ENCODE measurements at places on chromosomes 6 and 20. TPM values are rescaled to one million over a fixed set of nuclear protein-coding genes. Genes with fewer than 3 reads are reported as not detected.

DNA sequence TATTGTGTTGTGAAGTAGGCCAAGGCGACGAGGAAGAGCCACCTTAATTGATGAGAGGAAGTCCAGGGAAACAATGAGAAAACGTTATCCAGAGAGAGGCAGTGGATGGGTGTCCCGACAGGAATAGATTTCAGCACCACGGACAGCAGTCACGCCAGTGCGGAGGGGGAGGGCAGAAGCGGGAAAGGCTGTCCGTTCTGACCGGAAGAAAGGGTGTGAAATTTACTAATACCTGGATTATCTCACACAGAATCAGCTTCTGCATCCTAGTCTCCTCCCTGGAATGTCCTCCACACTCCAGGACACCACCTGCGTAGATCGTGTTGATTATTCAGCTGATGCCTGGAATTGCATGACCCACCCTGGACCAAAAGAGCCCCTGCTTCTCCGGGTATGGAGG, 7.4 kb upstream of the BPIFA3 start:
- DNase-seq = no peak

DNA sequence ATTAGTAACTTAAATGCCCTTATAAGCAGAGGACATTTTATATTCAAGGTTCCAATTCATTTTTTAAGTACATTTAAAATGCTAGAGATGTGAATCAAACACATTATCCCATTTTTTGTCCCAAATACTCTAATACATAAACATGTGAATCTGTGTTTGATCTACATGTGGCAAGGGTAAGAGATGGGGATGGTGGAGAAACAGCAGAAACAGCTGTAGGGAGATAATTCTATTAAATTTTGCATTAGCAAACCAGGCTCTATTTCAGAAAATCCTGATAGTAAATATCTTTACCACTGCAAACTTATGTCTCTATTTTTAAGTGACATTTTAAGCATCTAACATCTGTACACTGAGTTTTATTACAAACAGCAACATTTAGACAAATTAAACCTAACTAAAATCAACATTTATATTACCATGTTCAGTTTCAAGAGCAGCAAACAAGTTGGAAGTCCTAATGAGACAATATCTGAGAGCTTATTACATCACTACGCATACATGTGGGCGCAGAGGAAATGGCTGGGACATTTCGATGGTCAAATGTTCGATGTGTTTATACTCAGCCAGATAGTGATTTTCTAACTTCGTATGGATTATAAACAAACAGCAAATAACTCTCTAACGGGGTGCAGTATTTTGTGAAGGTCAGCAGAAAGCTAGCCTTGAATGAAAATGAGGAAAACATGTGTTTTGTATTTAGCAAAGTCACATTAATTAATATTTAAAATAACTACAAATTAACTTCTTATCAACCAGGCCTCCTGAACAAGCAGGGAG, 165.1 kb downstream of the GJA1 start:
- no peak for DNase-seq

The BMP2 gene
- total RNA-seq = 54.9 TPM

GRCh38 chr6:137883400-137884148, 16.5 kb downstream of the TNFAIP3 start:
- DNase-seq = no peak

DNA sequence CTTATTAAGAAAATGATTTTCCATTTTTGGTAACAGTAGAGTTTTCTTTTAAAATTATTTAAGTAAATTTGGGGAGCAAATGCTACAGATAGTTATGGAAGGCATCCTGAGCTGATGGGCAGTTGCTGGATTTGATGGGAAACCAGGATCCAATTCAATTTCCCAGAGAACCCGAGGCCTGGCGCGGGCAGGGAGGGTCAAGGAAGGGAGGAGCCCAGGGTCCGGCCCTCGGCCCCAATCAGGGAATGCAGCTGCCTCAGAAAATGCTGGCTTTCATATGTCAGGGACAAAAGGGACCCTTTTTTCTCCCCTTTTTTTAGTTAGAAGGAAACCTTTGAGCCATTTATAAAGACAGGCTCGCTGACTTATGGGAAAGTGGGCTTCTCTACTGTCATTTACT, 42.1 kb downstream of the CTCFL start:
- no peak for DNase-seq

- no peak for DNase-seq
Measured at GRCh38 chr6:27531772-27532459, 59.0 kb upstream of the ZNF184 start.

- no peak for DNase-seq
Measured at GRCh38 chr6:24744911-24745310, 26.0 kb upstream of the C6orf62 start.

The SLC16A10 gene
- 0.63 TPM for total RNA-seq

The MUC22 gene
- total RNA-seq = 0.06 TPM

DNA sequence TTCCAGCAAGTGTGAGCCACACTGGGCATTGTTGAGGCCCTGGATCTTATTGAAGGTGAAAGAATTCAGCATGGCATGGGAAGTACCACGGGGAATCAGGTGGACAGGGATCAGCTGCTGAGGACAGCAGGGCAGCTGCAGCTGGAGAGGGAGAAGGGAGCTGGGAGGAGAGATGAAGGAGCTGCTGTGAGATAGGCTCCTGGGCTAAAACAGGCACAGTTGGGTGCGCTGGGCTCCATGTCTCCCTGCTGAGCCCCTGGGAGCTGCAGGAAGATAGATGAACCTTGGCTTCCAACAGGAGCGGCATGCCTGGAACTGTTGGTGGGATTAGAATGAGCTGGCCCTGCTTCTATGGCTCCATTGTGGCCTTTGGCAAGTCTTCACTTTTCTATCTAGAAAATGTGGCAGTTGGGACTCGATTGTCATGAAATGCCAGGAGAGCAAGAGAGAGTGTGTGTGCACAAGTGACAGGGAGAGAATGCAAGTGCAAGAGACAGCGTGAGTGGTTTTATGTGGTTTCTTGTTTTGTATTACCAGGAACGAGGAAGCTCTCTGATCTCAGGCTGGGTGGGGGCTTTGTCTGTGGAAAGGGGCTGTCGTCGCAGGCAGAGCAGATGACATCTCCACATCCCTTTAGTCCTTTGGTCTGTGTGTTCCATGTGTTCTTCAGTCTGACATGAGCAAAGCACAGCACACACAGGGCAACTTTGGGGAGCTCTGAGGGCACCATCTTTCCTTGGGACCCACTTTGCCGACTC, 20.4 kb downstream of the SNPH start:
- no peak for DNase-seq

- DNase-seq = no peak
Measured at GRCh38 chr20:63005862-63006539, 763 bp downstream of the BHLHE23 start.

- no peak for DNase-seq
Measured at GRCh38 chr6:113127786-113128419, 729.2 kb upstream of the MARCKS start.

The SMLR1 gene
- not detected for total RNA-seq

DNA sequence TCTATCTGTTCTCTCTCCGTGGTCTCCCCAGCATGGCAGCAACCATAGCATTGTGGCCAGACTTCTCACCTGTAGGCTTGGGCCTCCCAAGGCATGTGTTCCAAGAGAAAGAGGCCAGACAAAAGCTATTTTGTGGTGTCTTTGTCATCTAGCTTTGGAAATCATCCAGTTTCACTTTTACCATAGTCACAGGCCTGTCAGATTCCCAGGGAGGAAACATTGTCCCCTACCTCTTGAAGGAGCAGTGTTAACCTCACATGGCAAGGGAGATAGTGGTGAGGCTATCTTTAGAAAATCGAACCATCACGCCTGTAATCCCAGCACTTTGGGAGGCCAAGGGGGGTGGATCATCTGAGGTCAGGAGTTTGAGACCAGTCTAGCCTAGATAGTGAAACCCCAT, 42.3 kb upstream of the RALGAPA2 start:
- DNase-seq = no peak

DNA sequence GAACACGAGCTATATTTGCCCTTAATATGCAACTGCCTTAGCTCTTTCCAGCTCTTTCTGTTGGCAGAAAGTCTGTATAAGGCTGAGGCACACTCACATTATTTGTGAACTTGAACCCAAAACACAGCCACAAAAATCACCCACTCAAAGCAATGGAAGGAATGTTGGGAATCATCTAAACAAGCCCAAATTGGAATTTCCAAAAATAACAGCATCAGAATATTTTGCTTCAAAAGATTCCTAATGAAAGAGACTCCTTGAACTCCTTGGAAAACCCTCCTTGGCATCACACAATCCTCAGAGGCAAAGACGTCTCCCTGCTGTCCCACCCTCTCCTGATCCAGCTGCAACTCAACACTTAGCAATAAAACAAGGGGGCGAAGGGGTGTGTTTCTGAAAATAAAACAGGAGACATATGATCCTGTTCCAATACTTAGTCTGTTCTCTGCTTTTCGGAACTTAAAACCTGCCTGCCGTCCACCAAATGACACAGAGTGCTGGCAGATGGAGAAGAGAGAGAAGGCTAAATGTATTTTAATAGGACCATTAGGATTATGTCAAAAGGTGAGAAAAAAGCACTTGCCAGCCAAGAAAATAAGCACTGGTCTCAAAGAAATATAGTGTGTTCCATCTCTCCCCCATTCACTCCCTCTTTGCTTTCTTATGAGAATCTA, 320.7 kb upstream of the JARID2 start:
- DNase-seq = no peak

The CRIP3 gene
- not detected for total RNA-seq

DNA sequence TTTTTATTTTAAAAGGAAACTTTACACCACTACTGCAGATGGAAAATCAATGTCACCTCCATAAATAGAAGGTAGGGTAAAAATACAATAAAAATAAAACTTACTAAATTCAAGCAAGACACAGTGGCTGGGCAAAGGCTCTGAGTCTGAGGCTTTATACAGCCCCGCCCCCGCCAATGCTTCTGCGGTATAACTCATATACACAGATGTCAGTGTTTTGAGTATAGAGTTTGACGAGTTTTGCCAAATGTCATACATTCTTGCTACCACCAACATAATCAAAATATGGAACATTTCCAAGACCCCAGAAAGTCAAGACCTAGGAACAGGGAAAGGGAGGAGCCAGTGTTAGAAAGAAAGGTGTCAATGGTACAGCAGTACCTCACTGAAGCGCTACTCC, 12.8 kb downstream of the NFATC2 start:
- DNase-seq = no peak

The TFAP2D gene
- total RNA-seq = not detected

GRCh38 chr6:116973976-116974375, 96.9 kb downstream of the RFX6 start:
- no peak for DNase-seq

The OR2B6 gene
- total RNA-seq = not detected

The GPANK1 gene
- total RNA-seq = 16.0 TPM

DNA sequence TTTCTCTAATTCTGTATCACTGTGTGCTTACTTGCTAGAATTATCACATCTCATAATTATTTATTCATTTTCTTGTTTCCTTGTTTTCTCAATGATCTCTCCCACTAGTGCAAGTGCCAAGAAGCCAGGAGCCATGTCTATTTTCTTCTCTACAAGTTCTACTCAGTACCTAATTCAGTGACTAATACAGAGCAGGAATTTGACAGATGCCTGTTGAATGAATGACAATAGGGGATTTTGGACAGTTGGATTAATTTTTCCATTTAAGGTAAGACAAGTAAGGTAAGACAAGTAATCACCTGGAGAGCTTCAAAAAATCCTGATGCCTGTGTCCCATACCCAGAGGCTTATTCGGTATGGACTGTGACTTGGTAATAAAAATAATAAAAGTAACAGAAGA, 81.0 kb downstream of the EDN1 start:
- peak; percentile 55 for DNase-seq

- no peak for DNase-seq
Measured at GRCh38 chr6:152136449-152136825, 329.0 kb downstream of the ESR1 start.

DNA sequence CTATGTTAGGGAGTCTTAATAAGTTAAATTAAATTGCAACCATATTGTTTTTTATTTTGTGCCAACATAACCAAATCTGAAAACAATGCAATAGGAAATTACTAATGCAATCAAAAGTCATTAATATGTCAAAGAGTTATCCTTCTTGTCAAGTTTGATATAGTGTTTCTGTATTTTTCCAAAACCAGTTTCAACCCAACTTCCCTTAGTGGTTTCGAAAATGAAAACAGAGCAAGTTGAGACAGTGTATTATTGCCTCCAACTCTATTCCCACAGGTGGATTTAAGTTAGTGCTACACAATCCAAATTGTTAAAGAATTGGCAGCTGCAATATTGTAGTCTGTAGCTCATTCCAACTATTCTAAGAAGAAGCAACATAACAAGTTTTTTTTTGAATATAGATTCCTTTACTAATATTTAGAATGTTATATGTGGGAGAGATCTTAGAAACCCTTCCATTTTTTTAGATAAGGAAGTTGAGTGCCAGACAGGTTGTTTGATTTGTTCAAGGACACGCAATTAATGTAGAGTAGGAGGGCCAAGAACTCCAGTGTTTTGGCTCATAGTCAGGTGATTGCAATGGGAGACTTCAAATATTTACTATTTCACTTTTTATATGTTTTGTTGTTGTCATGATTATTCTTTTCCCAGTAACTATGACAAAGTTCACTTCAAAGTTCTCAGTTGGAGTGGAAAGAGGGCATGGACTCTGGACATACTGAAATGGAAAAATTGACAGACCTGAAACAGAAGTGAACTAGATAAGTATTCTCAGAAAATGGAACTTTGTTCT, 282.4 kb upstream of the HSF2 start:
- DNase-seq = no peak

- no peak for DNase-seq
Measured at GRCh38 chr6:33192671-33193602, 670 bp upstream of the COL11A2 start.

DNA sequence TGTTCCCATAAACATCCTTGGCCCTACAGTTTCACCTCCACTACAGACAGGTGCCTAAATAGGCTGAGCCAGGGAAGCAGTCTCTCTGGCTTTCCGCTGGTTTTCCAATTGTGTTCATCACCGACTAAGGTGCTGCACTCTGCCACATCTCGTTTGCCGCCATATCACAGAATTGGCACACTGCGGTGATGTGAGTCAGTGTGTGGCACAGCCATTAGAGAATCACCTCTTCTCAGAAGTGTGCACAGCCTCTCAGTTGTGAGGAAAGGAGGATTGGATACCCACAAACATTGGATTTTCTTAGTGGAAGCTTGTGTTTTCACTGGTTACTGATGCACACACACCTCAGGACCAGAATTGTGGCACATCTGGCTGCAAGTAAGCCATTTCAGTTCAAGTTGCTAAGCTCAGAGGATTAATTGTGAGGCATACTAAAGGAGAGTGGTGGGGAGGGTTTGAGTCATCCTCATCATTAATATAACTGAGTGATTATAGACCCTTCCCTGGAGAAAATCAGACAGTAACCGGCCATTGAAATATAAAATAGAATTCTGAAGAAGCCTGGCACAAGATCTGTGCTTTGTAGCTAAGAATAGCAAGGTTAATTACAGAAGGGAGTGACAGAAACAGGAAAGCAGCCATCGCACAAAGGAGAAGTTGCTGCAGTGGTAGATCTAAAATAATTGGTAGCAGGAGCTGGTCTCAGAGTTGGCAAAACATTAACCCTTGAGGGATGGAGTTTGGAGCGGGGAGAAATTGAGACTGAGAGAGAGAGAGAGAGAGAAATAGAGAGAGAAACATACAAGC, 506.9 kb downstream of the LMBRD1 start:
- no peak for DNase-seq

The MYLK2 gene
- total RNA-seq = not detected

The DDX43 gene
- total RNA-seq = 1.8 TPM
